ENCODE measurements at places on chromosomes 7 and 10.

- no peak for DNase-seq
Measured at GRCh38 chr10:112217386-112218035, 33.9 kb upstream of the GPAM start.

- no peak for DNase-seq
Measured at GRCh38 chr7:13072014-13072413, 384.6 kb downstream of the ARL4A start.

GRCh38 chr10:36489181-36489580, 636.2 kb upstream of the ANKRD30A start:
- no peak for DNase-seq

DNA sequence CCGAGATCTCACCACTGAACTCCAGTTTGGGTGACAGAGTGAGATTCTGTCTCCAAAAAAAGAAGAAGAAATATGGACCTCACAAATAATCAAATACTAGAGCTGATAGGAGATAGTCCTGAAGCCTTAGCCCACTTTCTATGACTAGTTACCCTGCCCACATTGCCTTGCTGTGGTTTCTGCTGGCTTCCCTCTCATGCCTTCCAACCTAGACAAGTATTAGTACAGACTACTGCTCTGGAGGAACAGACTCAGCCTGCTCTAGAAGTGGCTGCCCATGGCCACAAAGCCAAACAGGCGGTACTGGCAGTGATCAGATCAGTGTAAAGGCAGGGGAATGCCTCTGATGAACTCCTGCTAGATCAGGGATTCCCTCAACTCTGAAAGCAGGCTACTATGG, 89.7 kb upstream of the PRKAR2B start:
- DNase-seq, result no peak

- no peak for DNase-seq
Measured at GRCh38 chr10:37495415-37495814, 362.0 kb downstream of the ZNF248 start.

GRCh38 chr7:134995239-134996096, 9.2 kb downstream of the AGBL3 start:
- DNase-seq, result no peak

DNA sequence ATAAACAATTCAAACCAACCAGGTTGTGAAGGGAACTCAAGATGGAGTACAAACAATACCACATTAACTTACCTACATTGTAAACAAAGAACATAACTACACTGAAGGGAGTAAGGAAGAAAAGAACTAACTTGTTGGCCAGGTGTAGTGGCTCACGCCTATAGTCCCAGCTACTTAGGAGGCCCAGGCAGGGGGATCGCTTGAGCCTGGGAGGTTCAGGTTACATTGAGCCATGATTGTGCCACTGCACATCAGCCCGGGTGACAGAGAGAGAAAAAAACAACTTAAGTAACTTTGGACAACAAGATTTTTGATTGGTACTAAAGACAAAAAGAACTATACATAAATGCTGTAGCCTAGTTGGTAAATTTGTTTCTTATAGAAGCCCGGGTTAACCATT, 68.8 kb downstream of the TRIL start:
- DNase-seq, result no peak

- DNase-seq, result no peak
Measured at GRCh38 chr7:89027781-89028180, 232.2 kb upstream of the TEX47 start.

- no peak for DNase-seq
Measured at GRCh38 chr7:30815951-30816644, 44.9 kb downstream of the MINDY4 start.

GRCh38 chr7:70569335-70569819, 562.6 kb upstream of the GALNT17 start:
- no peak for DNase-seq

DNA sequence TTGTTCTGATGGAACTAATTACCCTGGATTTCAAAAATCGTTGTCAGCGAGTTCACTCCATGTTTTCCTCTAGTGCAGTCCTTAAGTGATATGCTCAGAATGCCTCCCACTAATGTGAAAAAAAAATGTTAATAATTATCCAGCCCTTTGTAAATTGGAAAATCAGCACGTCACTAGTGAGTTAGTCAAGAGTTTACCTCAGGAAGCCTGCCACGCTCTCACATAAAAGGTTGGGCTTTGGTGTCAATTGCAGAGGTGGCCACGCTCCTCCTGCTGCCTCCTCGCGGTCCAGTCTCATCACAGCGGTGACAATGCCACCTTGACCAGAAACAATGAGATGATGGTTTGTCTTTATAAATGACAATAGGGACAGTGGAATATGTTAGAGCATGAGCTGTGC, 22.5 kb downstream of the UPP1 start:
- DNase-seq, result no peak

DNA sequence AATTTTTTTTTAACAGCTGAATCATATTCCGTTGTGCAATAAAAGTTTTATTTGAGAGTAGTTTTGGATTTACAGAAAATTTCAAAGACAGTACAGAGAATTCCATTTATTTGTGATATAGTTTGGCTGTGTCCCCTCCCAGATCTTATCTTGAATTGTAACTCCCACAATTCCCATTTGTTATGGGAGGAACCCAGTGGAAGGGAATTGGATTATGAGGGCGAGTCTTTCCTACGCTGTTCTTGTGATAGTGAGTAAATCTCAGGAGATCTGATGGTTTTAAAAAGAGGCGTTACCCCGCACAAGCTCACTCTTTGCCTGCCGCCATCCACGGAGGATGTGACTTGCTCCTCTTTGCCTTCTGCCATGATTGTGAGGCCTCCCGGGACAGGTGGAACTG, 228.0 kb upstream of the MAGI2 start:
- no peak for DNase-seq

DNA sequence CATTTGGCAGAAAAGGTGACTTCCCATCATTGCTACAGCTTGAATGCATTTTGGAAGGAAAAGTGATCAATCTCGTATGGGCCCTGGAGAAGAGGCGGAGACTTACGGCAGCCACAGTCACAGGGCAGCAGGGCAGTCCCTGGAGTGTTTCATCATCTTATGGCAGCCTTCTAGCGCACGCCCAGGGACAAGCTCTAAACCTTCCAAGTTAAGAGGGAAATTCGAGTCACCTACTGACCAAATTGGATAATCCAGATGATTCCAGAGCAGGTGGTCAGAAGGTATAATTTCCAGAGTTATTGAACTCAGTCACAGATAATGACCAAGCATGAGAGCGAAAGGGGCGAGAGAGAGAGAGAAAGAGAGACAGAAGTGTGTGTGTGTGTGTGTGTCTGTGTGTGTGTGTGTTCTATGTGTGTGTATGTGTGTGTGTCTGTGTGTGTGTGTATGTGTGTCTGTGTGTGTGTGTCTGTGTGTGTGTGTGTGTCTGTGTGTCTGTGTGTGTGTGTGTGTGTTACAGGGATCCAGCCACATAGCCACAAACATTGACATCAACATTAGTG, 123.7 kb upstream of the ADAM12 start:
- DNase-seq, result no peak

- DNase-seq, result no peak
Measured at GRCh38 chr10:91681361-91682276, 48.7 kb upstream of the PPP1R3C start.

DNA sequence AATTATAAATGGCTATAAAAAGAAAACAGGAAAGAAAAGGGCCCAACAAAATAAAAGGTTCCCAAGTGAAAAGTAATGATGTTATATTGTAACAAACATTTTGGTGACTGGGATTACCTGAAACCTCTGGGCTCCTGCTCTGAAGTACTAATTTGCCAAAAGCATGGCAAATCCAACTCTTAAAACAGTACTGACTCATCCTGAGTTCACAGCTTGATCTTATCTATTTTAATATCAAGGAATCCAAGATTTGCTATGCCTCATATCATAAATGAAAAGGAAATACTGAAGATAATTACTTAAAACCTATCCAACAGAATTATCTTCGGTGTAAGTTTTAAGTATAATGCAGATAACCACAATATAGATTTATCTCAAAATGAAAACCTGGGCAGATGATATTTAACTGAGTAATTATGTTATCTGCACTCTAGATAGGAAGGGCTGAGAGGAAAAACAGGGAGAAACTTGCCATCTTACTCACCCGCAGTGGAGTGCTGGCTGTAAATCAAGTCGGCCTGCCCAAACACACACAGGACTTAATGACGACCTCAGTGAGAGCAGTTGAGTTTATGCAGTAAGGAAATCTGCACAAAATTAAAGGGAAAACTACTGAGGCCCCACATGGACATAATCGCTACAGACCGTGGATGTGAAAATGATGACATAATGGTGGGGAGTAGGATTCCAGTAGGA, 48.4 kb downstream of the MPP7 start:
- no peak for DNase-seq
